ENCODE measurements at places on chromosomes 3 and 15. TPM values are rescaled to one million over a fixed set of nuclear protein-coding genes. Genes with fewer than 3 reads are reported as not detected.

- H3K36me3 ChIP-seq: no peaks in the 10 kb centered on the region
- H3K27ac ChIP-seq: no peak overlapping the region
- no peaks in the 10 kb centered on the region for H3K4me1 ChIP-seq
- no peak for DNase-seq
- no peak overlapping the region for H3K4me3 ChIP-seq
- no peaks in the 10 kb centered on the region for H3K27me3 ChIP-seq
Measured at GRCh38 chr15:48096813-48097212, 24.0 kb upstream of the SLC24A5 start.

DNA sequence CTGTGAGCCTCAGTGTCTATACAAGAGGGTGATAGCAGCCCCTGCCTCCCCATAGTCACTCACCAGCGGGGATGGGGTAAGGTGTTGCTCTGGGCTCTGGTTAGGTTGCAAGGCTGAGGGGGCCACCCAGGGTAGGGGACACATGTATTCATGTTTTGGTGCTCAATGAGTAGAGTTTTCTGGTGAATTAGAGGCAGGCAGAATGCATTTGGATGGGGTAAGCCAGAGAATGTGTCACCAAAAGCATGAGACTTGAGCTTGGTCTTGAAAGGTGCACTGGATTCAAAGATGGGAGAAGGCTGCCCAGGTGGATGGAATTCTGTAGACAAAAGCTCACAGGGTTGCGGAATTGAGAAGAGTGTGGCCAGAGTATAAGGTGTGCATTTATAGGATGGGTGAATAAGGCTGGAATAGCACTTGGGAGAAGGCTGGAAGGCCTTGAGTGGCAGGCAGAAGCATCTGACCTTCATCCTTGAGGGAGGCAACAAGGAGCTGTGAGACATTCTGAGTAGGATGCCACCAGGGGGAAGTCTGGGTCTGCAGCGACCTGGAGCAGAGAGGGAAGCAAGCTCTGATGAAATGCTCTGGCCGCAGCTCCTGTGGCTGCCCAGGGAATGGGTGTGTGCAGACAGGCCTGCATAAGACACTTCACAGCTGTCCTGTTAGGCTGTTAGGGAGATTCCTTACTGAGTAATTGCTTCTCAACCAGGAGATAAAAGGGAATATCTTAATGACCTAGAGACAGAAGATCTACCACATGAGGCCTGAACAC is 149.6 kb downstream of the CHDH start:
- H3K27ac ChIP-seq: no peak overlapping the region
- H3K4me1 ChIP-seq: no peaks in the 10 kb centered on the region
- DNase-seq: peak; percentile 56
- no peaks in the 10 kb centered on the region for H3K27me3 ChIP-seq

- no peaks in the 10 kb centered on the region for H3K27me3 ChIP-seq
- H3K4me3 ChIP-seq: no peak overlapping the region
- no peaks in the 10 kb centered on the region for H3K4me1 ChIP-seq
- H3K36me3 ChIP-seq: no peaks in the 10 kb centered on the region
- no peak overlapping the region for H3K27ac ChIP-seq
- no peak for DNase-seq
Measured at GRCh38 chr3:197577366-197578074, 21.8 kb upstream of the BDH1 start.

DNA sequence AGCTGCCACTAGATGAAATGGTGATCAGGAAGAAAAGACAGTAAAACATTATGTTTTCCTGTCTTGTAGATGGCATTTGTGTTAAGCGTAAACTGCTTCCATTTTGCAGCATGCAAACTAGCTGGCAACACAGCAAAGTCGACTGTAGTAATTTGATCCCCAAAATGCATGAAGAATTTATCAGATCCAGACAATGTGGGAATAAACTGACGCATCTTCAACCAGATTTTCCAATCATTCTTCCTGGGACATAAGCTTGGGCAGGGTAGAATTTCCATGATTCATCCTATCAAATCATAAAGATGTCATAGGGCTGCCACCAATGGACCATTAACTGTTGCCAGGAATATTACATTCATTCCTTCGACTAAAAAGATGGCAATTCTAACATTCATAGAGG is 260.3 kb downstream of the ERC2 start:
- H3K36me3 ChIP-seq: no peaks in the 10 kb centered on the region
- no peak overlapping the region for H3K27ac ChIP-seq
- H3K4me1 ChIP-seq: no peaks in the 10 kb centered on the region
- no peak overlapping the region for H3K4me3 ChIP-seq
- DNase-seq: no peak

GRCh38 chr3:23421811-23422516 is 218.8 kb downstream of the UBE2E2 start:
- no peak overlapping the region for H3K4me3 ChIP-seq
- no peak overlapping the region for H3K27ac ChIP-seq
- no peaks in the 10 kb centered on the region for H3K36me3 ChIP-seq
- no peaks in the 10 kb centered on the region for H3K4me1 ChIP-seq

- H3K4me1 ChIP-seq: no peaks in the 10 kb centered on the region
- no peaks in the 10 kb centered on the region for H3K27me3 ChIP-seq
- H3K36me3 ChIP-seq: no peaks in the 10 kb centered on the region
Measured at GRCh38 chr3:159645874-159646273, 342.8 kb upstream of the IL12A start.

GRCh38 chr3:97987306-97987705 is 15.1 kb upstream of the RIOX2 start:
- H3K27ac ChIP-seq: no peak overlapping the region
- no peaks in the 10 kb centered on the region for H3K27me3 ChIP-seq
- no peak overlapping the region for H3K4me3 ChIP-seq

DNA sequence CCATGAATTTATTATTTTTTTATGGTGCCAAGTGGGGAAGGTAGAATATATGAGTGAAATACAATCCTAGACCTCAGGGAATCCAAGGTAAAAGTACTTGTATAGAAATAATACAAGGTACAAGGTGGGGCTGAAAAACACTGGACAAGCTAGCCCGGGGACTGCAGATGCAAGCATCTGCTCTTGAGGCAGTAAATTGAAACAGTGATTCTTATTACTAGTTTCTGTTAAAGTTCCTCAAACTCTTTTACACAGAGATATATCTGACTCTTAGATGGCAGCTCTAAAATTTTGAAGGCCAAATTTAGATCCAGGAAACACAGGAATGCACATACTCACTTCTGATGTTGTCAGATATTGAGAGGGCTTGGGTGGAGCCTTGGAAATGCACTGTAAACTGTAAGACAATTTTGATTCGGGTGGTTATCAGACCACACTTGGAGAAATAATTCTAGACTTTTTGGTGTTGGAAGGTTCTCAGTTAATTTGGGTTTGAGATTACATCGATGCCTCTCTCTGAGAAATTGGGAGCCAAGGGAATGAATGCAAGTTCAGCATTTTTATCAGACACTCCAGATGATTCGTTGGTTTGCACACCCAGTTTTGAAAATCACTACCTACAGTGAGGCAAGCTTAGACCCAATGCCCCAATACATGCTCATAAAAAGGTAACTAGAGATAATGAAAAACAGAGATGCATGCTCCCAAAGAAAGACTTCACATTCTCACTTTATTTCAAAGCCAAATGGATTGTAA is 7.3 kb downstream of the TP63 start:
- no peaks in the 10 kb centered on the region for H3K27me3 ChIP-seq
- no peaks in the 10 kb centered on the region for H3K36me3 ChIP-seq
- H3K27ac ChIP-seq: no peak overlapping the region
- H3K4me3 ChIP-seq: no peak overlapping the region
- no peak for DNase-seq

DNA sequence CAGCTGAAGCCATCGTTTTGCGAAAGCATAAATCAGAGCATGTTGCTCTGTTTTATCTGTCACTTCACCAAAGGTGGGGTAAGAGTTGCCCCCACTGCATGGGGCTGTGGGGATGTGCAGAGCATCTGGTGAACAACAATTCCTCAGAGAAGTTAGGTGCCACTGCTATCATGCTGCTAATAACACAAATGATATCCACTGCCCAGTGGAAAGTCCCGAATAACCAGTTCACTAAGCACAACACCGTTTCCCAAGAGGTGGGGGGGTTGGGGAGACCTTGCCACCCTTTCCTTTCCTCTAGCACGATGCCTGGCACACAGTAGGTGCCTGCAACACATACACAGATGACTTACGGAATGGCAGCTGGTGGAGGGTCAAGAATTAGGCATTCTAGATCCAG is 38.6 kb downstream of the FAM3D start:
- peaks cover 21% of the 10 kb centered on the region for H3K4me1 ChIP-seq
- H3K27me3 ChIP-seq: no peaks in the 10 kb centered on the region
- DNase-seq: no peak

DNA sequence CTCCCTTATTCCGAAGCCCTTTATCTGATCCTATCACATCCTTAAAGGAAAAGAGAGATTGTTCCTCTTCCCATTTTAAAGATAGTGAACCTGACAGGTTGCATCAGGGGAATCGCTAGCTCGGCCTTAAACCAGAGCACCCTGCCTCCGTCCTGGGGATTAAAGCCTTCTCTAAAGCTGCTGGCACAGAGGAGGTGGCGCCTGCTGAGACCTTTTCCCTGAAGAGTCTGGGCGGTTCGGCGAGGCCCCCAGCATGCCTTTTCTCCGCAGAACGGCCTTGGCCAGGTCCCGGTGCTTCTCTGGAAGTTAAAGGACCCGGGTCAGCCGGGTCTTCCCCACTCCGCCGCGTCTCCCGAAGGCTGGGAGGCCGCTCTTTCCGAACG is 593 bp downstream of the FAM219B start:
- peaks cover 8% of the 10 kb centered on the region for H3K36me3 ChIP-seq
- H3K4me3 ChIP-seq: peak overlapping the region; percentile 84
- DNase-seq: peak; percentile 71
- peak overlapping the region; percentile 95 for H3K27ac ChIP-seq
- no peaks in the 10 kb centered on the region for H3K27me3 ChIP-seq

DNA sequence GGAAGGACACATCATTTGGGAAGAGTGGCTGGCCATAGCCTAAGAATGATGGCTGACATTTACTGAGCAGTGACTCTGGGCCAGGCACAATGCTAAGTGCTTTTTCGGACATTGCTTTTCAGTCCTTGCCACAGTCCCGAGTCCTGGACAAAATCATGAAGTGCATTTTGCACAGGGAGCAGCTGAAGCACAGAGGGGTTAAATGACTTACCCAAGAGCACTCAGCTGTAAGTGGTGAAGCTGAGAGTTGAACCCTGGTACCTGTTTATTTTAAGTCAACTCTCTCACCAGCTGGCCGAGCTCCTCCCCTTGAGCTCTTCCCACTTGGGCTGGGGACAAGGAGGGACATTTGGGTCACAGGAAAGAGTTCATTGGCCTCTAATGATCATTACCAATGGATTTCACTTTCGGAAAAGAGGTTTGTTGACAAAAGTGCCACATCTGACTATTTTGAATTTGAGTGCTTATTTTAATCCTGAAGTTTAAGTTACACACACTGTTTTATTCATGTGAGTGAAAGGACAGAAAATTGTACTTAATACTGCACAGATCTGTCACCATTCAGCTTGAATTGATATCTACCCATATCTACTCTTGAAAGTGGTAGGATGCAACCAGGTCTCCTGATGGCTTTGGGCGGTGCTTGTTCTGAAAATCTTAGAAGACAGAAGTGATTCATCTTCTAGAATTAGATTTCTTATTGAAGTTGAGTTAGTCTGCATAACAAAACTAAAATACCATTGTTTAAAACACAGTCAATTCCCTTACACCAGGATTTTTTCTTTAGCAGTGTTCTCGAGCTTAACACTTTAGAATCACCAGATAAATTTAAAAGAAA is 368.7 kb upstream of the PROK2 start:
- H3K36me3 ChIP-seq: no peaks in the 10 kb centered on the region
- no peak overlapping the region for H3K4me3 ChIP-seq
- H3K27me3 ChIP-seq: no peaks in the 10 kb centered on the region
- no peak for DNase-seq
- H3K27ac ChIP-seq: no peak overlapping the region

GRCh38 chr3:27317096-27317495 is 52.1 kb downstream of the NEK10 start:
- no peaks in the 10 kb centered on the region for H3K36me3 ChIP-seq
- no peaks in the 10 kb centered on the region for H3K4me1 ChIP-seq
- no peak for DNase-seq
- H3K4me3 ChIP-seq: no peak overlapping the region

- H3K36me3 ChIP-seq: no peaks in the 10 kb centered on the region
- H3K27me3 ChIP-seq: no peaks in the 10 kb centered on the region
- DNase-seq: no peak
Measured at GRCh38 chr15:33059184-33059583, 135.3 kb downstream of the FMN1 start.

DNA sequence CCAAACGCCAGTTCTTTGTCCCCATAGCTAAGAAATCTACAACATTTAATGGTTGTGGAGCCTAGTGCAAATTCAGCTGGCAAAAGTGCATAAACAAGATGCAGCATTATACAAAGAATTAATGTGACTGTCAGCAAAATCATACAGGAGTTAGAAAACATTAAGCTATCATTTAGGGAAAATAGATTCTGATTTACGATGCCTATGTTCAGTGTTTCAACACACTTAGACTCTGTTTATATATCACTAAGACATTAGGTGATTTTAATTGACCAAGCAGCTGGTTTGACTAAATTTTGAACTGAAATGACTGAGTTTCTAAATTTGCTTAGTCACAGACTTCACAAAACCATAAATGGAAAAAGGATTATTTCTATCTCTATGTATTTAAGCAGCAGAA is 1076.8 kb downstream of the TBL1XR1 start:
- H3K4me1 ChIP-seq: no peaks in the 10 kb centered on the region
- no peak overlapping the region for H3K4me3 ChIP-seq
- DNase-seq: no peak
- no peaks in the 10 kb centered on the region for H3K27me3 ChIP-seq
- no peak overlapping the region for H3K27ac ChIP-seq

- no peak overlapping the region for H3K27ac ChIP-seq
- no peak overlapping the region for H3K4me3 ChIP-seq
- no peaks in the 10 kb centered on the region for H3K27me3 ChIP-seq
- no peaks in the 10 kb centered on the region for H3K4me1 ChIP-seq
Measured at GRCh38 chr3:134594331-134594741, 56.5 kb downstream of the KY start.

- no peak overlapping the region for H3K4me3 ChIP-seq
- no peak overlapping the region for H3K27ac ChIP-seq
- H3K4me1 ChIP-seq: peaks cover 23% of the 10 kb centered on the region
- H3K27me3 ChIP-seq: no peaks in the 10 kb centered on the region
- no peaks in the 10 kb centered on the region for H3K36me3 ChIP-seq
Measured at GRCh38 chr15:56837273-56837672, 81.2 kb upstream of the TCF12 start.

DNA sequence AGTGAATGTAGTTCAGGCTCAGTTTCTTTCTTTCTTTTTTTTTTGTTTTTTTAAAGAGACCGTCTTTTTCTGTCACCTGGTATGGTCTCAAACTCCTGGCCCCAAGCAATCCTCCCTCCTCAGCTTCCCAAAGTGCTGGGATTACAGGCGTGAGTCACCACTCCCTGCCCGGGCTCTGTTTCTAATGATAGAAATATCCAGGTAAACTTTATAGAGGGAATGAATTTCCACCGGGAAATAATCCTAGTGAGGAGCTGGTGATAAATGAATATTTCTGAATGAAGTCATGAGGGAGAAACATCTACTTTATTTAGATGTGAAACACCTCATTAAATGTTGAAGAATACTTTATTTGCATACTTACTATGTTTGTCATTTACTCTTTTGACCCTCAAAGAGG is 7.2 kb downstream of the RNF13 start:
- H3K4me1 ChIP-seq: peaks cover 45% of the 10 kb centered on the region
- H3K27me3 ChIP-seq: no peaks in the 10 kb centered on the region
- H3K4me3 ChIP-seq: no peak overlapping the region
- no peak for DNase-seq

Gene ZMAT3
- total RNA-seq: 16.9 TPM

Gene COLQ
- 2.1 TPM for total RNA-seq
